ENCODE measurements at places on chromosomes 6 and 20.

- no peak overlapping the region for H3K27ac ChIP-seq
- H3K4me3 ChIP-seq, result no peak overlapping the region
- no peak for DNase-seq
- H3K4me1 ChIP-seq, result no peaks in the 10 kb centered on the region
- no peaks in the 10 kb centered on the region for H3K36me3 ChIP-seq
Observed at GRCh38 chr20:60123652-60124051, 165.4 kb downstream of the CDH26 start.

- DNase-seq, result no peak
- H3K27me3 ChIP-seq, result no peaks in the 10 kb centered on the region
- H3K4me1 ChIP-seq, result no peaks in the 10 kb centered on the region
- H3K4me3 ChIP-seq, result no peak overlapping the region
- no peaks in the 10 kb centered on the region for H3K36me3 ChIP-seq
Observed at GRCh38 chr20:4181956-4182945, 166.9 kb upstream of the RNF24 start.

DNA sequence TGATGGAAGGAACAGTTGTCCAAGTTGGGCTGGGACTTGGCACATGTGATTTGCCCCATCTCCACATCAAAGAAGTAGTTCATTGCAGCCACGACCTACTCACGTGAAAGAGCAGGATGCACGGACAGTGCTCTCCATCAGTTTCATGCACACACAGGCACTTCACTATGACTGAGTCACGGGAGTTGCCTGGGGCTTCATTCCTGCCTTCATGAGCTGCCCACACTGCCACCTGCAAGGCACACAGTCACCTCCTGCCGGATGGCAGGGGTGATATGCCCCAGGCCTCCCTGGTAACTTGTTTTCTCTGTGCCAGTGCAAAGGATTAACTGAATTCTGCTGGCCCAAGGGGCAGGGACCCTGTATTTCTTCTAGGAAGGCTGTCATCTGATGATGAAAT lies 22.8 kb downstream of the CST5 start:
- H3K4me1 ChIP-seq, result no peaks in the 10 kb centered on the region
- no peak overlapping the region for H3K27ac ChIP-seq
- H3K36me3 ChIP-seq, result no peaks in the 10 kb centered on the region
- no peak for DNase-seq
- no peak overlapping the region for H3K4me3 ChIP-seq
- peaks cover 1% of the 10 kb centered on the region for H3K27me3 ChIP-seq

DNA sequence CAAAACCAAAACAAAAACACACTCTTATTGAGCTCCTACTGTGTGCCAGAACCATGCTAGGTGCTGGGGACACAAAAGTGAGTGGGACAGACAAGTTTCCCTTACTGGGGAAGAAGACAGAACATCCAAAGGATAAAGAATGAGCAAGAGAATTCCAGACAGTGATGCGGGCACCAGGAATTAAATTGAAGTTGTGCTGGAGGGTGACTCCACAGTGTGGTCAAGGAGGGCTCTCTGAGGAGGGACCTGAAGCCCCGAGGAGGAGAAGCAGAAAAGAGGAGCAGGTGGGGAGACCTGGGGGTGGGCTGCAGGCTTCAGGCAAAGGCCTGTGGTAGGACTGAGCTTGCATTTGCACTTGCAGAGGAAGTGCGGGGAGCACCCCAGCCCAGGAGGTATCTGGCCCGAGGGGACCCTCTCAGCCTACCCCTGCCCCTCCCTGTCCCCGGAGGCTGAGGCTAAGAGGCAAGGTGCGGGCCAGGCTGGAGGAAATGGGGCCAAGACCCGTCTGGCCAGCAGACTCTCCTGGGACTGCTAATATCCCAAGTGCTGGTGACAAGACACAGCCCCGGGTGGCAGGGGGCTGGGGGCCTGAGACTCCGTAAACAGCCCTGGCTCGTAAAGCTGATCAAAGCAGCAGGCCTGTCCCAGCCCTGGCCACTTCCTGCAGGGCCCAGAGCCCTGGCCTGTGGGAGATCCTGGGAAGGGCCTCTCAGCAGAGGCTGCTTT lies 57.1 kb downstream of the SNAI1 start:
- DNase-seq, result no peak
- no peak overlapping the region for H3K4me3 ChIP-seq
- no peak overlapping the region for H3K27ac ChIP-seq
- no peaks in the 10 kb centered on the region for H3K27me3 ChIP-seq
- no peaks in the 10 kb centered on the region for H3K4me1 ChIP-seq

- H3K27me3 ChIP-seq, result peaks cover 12% of the 10 kb centered on the region
- H3K27ac ChIP-seq, result no peak overlapping the region
- DNase-seq, result no peak
- H3K36me3 ChIP-seq, result no peaks in the 10 kb centered on the region
Observed at GRCh38 chr6:6287415-6287814, 33.0 kb downstream of the F13A1 start.

DNA sequence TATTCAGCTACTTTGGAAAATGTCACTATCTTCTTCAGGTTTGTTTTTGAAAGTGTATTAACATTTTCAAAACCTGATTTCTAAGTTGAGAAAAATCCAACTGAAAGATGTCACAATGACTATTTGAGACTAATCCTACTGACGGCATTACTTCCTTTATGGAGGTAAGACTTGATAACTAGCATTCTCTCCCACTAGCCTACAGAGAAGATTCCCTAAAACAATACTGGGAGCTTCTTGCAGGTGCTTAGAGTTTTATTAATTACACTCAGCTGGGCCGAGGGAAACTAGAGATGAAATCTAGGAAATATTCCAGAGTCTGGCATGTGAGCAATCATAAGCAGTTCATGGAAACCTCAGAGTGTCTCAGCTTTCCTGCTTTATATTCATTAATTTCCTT lies 114.0 kb downstream of the LCA5 start:
- no peak for DNase-seq
- no peak overlapping the region for H3K4me3 ChIP-seq
- H3K4me1 ChIP-seq, result no peaks in the 10 kb centered on the region
- no peaks in the 10 kb centered on the region for H3K36me3 ChIP-seq

GRCh38 chr6:79564636-79565035 lies 27.4 kb upstream of the LCA5 start:
- H3K27ac ChIP-seq, result no peak overlapping the region
- H3K36me3 ChIP-seq, result no peaks in the 10 kb centered on the region
- no peak for DNase-seq
- H3K4me3 ChIP-seq, result no peak overlapping the region
- H3K4me1 ChIP-seq, result no peaks in the 10 kb centered on the region

DNA sequence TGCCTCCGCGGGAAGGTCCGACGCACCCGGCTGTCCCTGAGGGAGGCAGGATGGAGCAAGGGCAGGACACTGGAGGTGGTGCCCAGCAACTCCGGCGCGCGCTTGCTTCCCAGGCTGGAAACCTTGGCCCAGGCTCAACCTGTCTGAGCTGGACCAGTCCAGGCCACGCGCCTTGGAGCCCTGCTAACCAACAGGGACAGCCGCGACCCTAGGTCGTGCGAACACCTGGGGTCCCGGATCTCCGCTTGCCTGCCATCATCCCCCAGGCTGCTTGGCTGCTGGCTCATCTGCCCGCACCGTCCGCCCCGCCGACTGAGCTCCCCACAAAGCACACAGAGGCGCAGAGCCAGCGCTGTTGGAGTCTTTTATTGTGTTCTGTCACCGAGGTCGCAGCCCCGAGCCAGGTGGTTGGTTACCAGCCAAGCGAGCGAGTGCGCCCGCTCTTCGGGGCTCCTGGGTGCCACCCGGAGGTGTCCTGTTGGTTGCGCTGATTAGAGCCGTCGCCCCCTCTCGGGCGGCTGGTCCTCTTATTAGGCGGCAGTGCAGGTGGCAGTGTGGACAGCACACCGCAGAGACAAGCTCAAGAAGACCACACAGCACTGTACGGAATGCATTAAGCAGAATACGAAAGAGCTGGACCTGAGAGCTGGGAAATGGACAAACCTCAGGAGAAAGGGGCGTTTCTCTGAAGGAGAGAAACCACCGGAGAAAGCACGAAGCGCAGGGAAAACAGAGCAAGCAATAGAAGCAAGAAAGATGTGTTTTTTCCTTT lies 3.8 kb downstream of the COL12A1 start:
- peaks cover 38% of the 10 kb centered on the region for H3K4me1 ChIP-seq
- H3K36me3 ChIP-seq, result no peaks in the 10 kb centered on the region
- peaks cover 68% of the 10 kb centered on the region for H3K27me3 ChIP-seq
- no peak overlapping the region for H3K27ac ChIP-seq
- H3K4me3 ChIP-seq, result no peak overlapping the region

- H3K27ac ChIP-seq, result no peak overlapping the region
- no peak for DNase-seq
- no peaks in the 10 kb centered on the region for H3K27me3 ChIP-seq
- H3K4me1 ChIP-seq, result peaks cover 15% of the 10 kb centered on the region
Observed at GRCh38 chr6:159821122-159821521, 21.0 kb downstream of the PNLDC1 start.

DNA sequence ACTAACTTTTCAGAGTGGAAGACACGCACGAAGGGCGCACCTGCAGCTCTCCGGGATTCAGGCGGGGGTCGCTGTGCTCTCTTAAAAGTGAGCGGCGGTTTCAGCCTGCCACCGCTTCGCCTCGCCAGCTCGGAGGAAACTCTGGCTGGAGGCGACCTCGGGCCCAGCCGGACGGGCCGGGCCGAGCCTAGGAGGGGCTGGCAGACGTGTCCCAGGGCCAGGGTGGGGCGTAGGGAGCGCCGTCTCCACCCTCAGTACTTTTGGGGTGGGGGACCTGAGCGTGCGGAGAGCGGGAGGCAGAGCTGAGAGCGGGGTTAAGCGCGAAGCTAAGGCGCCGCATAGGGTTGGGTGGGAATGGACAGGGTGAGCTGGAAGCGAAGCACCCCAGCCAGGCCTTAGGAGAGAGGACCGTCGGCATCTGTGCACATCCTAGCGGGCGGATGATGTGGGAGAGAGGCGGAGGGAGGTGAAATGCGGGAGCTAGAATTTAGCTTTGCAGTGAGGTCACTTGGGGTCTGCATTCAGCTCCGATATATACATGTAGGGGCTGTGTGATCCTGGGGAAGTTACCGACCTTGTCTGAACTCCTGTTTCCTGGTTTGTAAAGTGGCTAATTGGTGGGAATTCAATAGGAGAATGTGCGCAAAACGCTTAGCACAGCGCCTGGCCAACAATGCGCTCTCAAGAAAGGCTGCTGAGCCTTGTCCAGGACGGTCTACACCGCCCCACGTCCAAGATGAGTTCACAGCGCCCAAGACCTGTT lies 6.5 kb upstream of the TFAP2A start:
- H3K27ac ChIP-seq, result no peak overlapping the region
- H3K4me3 ChIP-seq, result no peak overlapping the region
- H3K4me1 ChIP-seq, result peaks cover 18% of the 10 kb centered on the region
- peaks cover 89% of the 10 kb centered on the region for H3K27me3 ChIP-seq
- H3K36me3 ChIP-seq, result peaks cover 3% of the 10 kb centered on the region

GRCh38 chr6:135955099-135955498 lies 103.6 kb downstream of the PDE7B start:
- no peak overlapping the region for H3K4me3 ChIP-seq
- DNase-seq, result no peak
- no peak overlapping the region for H3K27ac ChIP-seq
- no peaks in the 10 kb centered on the region for H3K27me3 ChIP-seq

GRCh38 chr6:105964979-105965760 lies 121.0 kb upstream of the PRDM1 start:
- H3K4me3 ChIP-seq, result no peak overlapping the region
- H3K27ac ChIP-seq, result no peak overlapping the region
- DNase-seq, result no peak
- no peaks in the 10 kb centered on the region for H3K27me3 ChIP-seq
- H3K36me3 ChIP-seq, result no peaks in the 10 kb centered on the region

DNA sequence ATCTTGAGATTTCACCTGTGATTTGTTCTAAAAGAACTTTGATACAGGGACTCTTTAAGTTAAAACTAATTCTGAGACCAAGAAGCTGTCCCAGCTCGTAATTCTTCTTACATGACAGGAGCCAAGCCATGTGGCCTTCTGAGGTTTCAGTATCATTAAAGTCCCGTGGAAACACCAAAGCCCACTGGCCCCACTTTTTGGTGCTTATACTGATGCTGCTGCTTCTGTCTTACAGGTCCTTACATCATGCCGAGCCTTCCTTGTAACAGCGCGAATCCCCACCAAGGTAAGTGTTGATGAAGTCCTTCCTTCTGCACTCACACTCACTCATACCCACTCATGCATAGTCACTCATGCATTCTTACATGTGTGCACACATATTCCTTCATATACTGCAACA lies 140.7 kb downstream of the CARMIL1 start:
- H3K36me3 ChIP-seq, result no peaks in the 10 kb centered on the region
- H3K27me3 ChIP-seq, result no peaks in the 10 kb centered on the region
- H3K4me1 ChIP-seq, result peaks cover 10% of the 10 kb centered on the region
- H3K27ac ChIP-seq, result no peak overlapping the region
- no peak overlapping the region for H3K4me3 ChIP-seq

- H3K27me3 ChIP-seq, result peaks cover 6% of the 10 kb centered on the region
- H3K4me3 ChIP-seq, result no peak overlapping the region
- no peak overlapping the region for H3K27ac ChIP-seq
- peaks cover 3% of the 10 kb centered on the region for H3K4me1 ChIP-seq
Observed at GRCh38 chr6:169190144-169190584, 63.5 kb downstream of the THBS2 start.

- no peaks in the 10 kb centered on the region for H3K36me3 ChIP-seq
- no peak overlapping the region for H3K27ac ChIP-seq
- H3K4me3 ChIP-seq, result no peak overlapping the region
- no peak for DNase-seq
- no peaks in the 10 kb centered on the region for H3K4me1 ChIP-seq
Observed at GRCh38 chr20:12762725-12763124, 246.0 kb upstream of the SPTLC3 start.

DNA sequence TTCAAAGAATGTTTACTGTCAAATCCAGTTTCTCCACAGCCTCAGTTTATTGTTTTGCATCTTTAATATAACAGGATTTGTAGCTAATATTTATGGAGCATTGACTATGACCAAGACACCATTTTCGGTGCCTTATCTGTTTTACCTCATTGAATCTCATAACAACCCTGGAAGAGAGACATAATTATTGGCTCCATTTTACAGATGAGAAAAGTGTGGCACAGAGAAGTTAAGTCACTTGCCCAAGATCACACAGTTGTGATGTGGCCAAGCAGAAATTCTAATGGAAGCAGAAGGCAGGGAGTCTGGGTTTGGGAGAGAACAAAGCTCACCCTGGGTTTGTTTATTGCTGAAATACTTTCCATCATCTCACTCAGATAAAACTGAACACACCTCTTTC lies 17.5 kb upstream of the NFATC2 start:
- no peaks in the 10 kb centered on the region for H3K36me3 ChIP-seq
- H3K4me3 ChIP-seq, result no peak overlapping the region
- no peak for DNase-seq
- peaks cover 23% of the 10 kb centered on the region for H3K4me1 ChIP-seq
- peaks cover 60% of the 10 kb centered on the region for H3K27me3 ChIP-seq

DNA sequence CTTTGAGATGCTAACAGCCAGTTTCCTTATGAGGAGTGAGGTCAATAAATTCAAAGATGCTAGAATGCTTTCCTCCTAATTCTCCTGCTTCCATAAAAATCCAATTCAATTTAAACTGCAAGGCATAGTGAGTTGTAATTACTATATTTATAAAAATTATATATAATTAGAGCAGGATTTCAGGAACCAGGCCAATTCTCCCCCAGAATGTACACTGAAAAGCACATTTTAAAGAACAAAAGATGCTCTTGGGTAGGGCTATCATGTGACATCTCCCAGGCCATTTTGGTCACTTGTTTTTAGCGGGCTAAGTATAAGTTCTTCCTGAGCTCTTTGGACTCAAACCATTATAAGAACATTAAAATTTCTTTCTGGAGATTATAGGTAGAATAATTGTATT lies 195.7 kb upstream of the KCNG1 start:
- no peaks in the 10 kb centered on the region for H3K36me3 ChIP-seq
- no peak overlapping the region for H3K4me3 ChIP-seq
- no peak overlapping the region for H3K27ac ChIP-seq
